ENCODE measurements at places on chromosomes 11 and 22. TPM values are rescaled to one million over a fixed set of nuclear protein-coding genes. Genes with fewer than 3 reads are reported as not detected.

The BDNF gene
- total RNA-seq = not detected

The UBASH3B gene
- total RNA-seq = under 0.01 TPM

The SEPTIN5 gene
- 20.0 TPM for total RNA-seq

DNA sequence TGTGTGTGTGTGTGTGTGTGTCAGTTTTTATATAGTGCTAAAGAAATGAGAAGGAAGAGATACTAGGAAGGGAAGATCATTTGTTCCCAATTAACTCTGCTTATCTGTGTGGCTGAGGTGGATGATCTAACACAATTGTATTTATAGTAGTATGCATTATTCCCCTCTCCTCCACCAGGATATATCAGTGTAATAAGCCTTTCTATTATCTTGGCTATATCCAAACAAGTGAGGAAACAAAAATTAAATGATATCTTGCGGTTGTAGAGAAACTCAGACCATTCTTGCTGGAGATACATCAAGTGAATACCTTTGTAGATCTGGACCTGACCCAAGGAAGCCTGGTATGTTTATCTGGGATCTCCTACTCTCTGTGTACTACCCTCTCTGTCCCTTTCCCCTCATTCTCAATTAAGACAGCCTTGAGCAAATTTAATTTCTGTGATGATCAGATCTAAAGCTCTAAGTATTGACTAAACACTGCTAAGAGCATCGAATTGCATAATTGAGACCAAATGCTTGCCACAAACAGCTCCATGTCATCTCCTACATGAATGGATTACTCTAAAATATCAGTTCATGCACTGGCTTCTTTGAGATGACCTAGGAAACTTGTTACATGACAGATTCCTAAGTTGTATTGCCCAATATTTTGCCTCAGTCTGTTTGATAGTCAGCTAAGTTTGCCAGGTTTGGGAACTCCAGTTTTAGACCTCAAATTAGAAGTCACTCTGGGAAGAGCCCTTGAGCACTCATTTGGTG, 185.3 kb upstream of the CTSC start:
- no peak for DNase-seq
- no peak overlapping the region for H3K4me3 ChIP-seq
- H3K27ac ChIP-seq = no peak overlapping the region
- no peaks in the 10 kb centered on the region for H3K36me3 ChIP-seq

All from uterus (tissue), 4 donors.